ENCODE measurements at places on chromosomes 2 and 18. TPM values are rescaled to one million over a fixed set of nuclear protein-coding genes. Genes with fewer than 3 reads are reported as not detected.
A peak's percentile ranks its signal among the peaks of the same experiment; 100 is the strongest.

DNA sequence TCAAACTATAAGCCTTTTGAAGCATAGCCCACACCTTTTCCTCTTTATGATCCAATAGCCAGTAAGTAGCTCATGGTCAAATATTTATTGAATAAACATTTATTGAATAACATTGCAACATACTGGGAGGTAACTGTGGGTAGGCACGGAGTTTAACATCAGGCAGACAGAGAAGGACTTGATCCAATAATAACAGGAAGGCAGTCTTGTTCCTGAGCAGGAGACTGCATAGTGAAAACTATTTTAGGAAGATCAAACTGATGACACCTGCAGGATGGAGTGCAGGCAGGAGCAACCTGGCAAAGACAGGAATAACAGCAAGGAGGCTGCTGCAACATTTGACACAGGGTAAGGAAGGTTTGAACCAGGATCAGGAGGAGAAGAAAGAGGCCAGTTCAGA, 3.1 kb upstream of the DCTN1 start:
- DNase-seq: no peak

The ALK gene
- 0.06 TPM for total RNA-seq

- no peak for DNase-seq
Measured at GRCh38 chr2:170481201-170481600, 233.9 kb upstream of the SP5 start.

- no peak for DNase-seq
Measured at GRCh38 chr2:118119158-118119727, 31.0 kb downstream of the INSIG2 start.

DNA sequence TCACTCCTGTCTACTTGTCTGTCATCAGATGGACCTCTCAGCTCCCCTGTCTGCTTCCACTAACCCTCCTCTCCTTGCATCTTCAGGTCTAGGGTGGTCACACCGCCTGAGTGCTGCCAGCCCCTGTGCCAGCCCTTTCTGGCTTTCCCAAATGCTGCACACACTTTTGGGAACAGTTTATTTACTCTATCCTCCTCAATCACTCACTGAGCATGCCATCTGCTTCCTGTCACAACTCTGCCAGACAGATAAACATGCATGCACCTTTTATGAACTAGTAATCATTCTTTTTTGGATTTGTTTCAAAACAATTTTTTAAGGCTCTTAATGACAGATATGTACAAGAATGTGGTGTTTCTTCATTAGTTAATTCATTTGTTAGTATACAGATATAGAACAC, 56.3 kb upstream of the CCDC195 start:
- no peak for DNase-seq

DNA sequence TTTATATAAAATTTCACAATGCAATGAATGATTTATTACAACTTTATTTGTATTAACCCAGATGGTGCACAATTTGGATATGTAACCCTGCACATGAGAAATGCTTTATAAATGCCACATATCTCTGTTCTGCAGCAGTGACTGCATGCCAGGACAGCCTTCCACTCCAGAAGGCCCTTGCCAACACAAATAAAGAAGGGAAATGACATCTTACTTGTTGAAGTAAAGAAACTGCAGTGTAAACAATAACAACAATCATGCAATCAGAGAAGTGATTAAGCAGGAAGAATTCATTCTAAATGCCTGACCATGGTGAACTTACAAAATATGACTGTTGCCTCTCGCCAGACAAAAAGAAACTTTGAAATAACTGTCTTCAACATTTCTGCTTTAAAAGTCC, 129.9 kb upstream of the CHST9 start:
- no peak for DNase-seq

- no peak for DNase-seq
Measured at GRCh38 chr2:188570370-188570769, 278.7 kb downstream of the GULP1 start.

The RGPD6 gene
- 24.9 TPM for total RNA-seq

The EDAR gene
- total RNA-seq: 0.43 TPM

DNA sequence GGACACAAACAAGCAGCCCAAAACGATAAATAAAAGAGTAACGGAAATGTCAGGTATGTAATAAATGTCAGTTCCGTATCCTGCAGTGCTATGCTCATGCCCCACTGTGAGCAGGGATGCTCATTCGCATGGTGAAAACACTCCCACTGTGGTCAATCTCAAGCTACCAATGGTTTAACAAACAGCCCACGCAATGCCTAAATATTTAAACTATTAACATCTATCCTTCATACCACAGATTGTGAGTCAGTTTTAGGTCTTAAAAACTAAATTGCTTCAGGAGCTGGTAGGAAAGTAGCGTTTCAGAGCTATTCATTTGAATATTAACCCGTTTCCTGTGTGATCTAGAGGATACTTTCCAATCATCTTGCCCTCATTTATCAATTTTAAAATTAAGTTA, 207.4 kb downstream of the TCF4 start:
- DNase-seq: no peak

- DNase-seq: no peak
Measured at GRCh38 chr18:22667616-22668422, 250.1 kb upstream of the CTAGE1 start.

The AQP12A gene
- total RNA-seq: 0.92 TPM

DNA sequence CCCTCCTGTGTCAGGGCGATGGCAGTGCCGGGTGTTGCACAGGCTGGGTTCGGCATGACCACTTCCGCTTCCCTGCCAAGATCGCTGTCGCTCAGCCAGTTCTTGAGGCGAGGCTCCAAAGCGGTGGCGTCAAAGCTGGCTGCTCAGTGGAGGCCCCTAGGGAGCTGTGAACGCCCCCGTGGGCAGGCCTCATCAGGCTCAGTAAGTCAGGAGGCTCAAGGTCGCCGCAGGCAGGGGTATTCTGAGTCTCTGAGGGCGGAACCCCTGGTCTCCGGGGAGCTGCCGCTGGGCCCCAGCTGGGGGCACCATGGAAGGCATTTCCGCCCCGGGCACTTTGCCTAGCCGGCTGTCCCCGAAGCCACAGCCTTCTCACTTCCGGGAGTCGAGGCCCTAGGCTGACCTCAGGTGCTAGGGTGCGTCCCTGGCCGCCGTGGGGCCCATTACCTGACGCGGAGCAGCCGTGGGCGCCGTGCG, 210.4 kb downstream of the SOCS6 start:
- DNase-seq: peak; percentile 6

- no peak for DNase-seq
Measured at GRCh38 chr2:215507136-215507535, 71.3 kb upstream of the FN1 start.

DNA sequence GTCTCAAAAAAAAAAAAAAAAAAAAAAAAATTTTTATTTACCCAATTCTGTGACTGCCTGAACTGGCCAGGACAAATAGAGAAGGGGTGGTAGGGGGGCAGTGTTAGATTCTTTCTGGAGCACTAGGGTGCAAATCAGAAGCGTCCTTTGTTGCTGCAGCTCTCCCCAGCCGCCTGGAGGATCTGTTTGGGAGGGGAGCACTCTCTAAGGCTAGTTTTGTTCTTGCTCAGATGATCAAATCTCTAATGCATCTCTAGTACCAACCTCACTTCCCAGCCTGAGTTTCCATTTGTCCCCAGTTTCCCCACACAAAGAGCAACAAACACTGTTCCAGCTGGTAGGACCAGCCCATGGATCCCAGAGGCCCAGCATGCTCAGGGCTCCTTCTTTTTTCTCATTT, 83.0 kb downstream of the GBX2 start:
- DNase-seq: no peak

The TMEM18 gene
- total RNA-seq: 17.7 TPM

GRCh38 chr18:21047126-21047525, 64.5 kb downstream of the ROCK1 start:
- no peak for DNase-seq

The MATN3 gene
- total RNA-seq: 0.42 TPM

- no peak for DNase-seq
Measured at GRCh38 chr2:11540996-11541692, 7.3 kb downstream of the GREB1 start.

The PLA2R1 gene
- total RNA-seq: 11.4 TPM

DNA sequence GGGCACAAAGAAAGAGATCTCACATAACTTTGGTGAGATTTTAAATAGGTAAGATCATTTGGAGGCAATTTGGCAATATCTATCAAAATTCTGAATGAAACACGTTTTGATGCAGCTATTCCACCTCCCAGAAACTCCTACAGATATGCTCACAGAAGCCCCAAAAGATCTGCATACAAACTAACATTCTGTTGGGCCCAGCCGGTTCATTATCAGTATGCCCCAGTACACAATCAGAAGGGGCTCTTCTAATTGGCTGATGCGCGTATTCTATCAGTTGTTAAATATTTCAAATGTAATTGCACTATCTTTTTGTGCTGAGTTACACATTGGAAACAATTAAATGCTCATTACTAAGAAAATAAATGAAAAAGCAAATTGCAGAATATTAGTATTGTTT, 7.1 kb upstream of the TGIF1 start:
- no peak for DNase-seq

- no peak for DNase-seq
Measured at GRCh38 chr2:114345246-114345645, 97.2 kb upstream of the DPP10 start.

The SRD5A2 gene
- total RNA-seq: not detected

DNA sequence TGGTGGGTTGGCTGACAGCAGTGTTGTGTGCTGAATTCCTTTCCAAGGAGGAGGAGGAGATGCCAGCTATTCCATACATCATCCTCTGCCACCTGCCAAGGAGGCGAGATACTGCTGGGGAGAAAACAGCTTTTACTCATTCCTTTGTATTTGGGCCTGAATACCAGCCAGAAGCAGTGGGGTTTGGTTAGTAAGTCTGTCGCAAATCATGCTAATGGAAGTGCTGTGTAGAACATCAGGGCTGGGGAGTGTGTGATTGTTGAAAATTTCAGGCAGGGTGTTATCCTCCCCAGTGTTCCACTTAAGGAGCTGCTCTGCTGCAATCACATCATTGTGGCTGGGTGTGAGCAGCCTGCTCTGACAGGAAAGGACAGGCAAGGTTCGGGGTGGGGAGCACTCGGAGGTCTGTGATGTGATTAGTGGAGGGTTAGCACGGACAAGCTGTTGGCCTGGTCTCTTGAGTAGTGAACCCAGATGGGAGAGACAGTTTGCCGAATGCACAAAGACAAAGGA, 128.2 kb upstream of the DLX2 start:
- no peak for DNase-seq

DNA sequence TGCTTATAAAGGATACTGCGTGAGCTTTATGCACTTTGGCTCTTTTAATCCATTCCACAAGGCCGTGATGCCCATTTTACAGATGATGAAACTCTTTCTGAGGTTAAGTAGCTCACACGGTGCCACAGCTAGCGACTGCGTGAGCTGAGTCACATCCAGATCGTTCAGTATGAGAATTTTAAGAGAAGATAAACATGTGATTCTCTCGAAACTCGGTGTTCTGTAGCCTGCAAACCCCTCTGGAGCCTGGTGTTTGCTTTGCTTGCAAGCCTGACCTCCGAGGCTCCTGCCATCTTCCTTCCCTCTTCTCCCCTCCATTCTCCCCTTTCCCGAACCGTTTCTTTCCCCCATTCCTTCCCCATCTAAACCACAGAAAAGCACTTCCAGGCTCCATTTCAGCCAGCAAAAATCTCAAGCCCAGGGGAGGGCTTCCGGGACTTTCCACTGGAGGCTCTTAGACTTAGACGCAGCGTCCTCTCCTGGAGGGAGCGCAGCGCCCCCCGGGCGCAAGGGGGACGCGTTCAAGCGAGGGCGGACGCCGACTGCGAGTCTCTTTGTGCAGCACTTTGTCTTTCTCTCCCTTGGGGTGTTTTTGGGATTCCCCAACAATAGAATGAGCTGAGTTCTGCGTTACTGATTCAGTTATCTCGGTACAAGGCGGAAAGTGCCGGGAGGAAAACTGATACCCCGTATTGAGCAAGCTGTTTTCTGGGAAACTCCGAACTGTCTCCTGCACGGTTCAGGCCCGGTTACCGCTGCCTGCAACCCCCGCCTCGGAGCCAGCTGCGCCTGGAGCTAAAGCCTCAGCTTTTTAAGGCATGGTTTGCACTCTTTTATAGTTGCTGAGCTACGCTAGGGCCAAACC, 38.0 kb downstream of the CYP1B1 start:
- DNase-seq: peak; percentile 10

DNA sequence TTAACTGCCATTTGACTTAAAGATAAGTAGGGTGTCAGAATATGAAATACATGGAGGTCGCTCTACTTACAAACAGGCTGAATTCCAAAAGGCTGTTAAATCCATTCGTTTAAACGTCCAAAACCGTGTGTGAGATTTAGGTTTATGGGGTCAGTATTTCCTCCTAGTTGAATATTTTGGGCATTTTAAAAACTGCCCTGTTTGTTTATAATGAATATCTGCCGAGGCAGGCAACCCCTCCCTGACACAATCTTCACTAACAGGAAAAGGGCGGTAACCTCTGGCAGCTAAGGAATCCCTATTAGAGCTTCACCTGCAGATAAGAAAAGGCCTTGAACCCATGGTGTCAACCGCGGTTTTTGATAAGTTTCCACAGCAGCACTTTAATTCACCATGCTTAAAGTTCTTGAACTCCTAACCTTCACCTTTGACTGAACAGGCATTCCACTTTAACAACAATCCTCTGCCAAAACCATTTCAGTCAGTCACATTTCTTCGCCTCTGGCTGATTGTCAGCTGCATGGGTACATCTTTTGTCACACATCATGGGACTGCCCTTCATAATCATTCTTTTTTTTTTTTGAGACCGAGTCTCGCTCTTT, 17.8 kb downstream of the TRAK2 start:
- DNase-seq: no peak

DNA sequence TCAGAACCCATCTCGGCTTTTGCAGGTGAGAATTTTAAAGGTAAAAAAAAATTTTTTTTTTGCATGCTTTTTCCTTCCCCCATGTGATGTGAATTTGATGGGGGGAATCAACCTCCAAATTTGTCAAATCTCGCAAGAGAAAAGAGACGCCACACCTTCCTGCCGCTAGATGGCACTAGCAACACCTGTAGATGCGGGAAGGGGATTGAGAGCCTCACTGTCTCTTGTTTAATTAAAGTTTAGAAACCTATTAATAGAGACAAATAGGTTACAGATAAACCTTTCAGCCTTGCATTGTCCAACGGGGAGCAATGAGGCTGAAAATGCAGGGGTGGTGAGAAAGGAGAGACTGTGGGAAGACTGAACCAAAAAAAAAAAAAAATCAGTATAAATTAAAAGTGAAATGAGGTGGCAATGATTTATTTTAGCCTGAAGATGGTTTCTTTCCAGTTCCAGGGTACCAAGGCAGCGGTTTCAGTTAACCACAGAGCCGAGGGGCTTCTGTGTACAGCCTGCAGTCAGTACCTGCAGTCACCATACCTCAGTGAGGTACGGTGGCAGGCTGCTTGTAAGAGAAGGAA, 84.6 kb downstream of the NRP2 start:
- DNase-seq: peak; percentile 57

Data from left colon (tissue), 2 donors.